CD4-positive, alpha-beta T cell treated with Interferon alpha-2 for 1 hour (primary cell): ENCODE measurements at places on chromosomes 3 and 15.

- DNase-seq: no peak
Observed at GRCh38 chr3:94887065-94887464, 824.2 kb downstream of the NSUN3 start.

- DNase-seq: no peak
Observed at GRCh38 chr3:162933656-162934055, 1437.0 kb downstream of the OTOL1 start.

DNA sequence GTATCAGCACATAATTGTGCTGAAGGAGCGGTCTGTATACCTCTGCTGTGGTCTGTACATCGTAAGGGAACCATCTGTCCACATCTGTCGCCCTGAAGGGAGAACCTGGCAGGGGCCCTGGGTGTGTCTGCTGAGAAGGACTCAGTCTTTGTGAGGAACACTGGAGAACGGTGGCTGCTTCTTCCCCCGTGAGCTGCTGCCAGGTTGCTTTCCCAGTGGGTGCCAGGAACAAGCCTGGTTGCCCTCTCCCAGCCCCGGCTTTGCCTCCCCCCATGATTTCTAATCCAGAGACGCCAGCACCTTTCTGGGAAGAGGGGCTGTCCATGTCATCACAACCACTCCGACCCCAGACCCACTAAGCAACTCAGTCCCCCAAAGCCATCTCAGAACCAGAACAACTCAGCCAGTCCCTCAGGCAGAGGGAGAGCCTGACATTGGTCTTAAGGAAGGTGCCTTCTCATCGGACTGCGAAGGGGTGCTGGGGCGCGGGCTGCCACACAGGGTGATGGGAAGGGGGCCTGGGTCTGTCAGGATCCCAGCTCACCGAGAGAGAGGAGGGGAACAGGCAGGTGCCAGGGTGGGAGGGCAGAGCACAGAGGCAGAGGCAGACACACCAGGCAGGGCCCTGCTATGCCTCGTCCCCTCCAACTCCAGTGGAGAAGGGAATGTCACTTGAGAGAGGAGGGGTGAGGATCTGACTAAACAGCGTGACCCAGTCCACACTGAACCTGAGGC, 8.5 kb downstream of the TNK2 start:
- DNase-seq: no peak

GRCh38 chr3:76582632-76583378, 457.1 kb upstream of the ROBO2 start:
- DNase-seq: no peak

DNA sequence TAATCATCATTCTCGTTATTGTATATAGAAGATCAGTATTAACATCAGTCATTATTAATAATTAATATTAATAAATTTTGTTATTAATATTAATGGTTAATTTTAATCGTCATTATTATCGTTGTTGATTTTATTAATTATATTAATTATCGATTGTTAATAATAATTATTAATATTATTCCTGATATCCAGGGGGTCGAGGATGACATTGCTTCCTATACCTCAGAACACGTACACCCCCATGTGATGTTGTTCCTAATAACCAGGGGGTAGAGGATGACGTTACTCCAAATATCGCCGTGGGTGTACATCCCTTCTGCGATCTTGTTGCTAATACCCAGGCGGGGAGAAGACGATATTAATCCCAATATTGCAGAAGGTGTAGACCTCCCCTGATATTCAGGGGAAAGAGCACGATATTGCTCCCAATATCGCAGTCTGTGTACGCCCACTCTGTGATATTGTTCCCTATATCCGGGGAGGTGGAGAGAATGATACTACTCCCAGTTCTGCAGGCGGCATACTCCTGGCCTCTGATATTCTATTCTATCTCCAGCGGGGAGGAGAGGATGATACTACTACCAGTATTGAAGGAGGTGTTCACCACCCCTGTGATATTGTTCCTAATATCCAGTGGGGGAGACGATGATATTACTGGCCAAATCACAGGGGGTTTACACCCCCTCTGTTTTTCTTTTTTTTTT, 22.3 kb upstream of the BMF start:
- DNase-seq: no peak

GRCh38 chr3:181771120-181771519, 59.4 kb downstream of the SOX2 start:
- DNase-seq: no peak

GRCh38 chr15:77455696-77456321, 35.1 kb downstream of the HMG20A start:
- no peak for DNase-seq

GRCh38 chr15:45201869-45202268, 14.1 kb upstream of the SHF start:
- DNase-seq: no peak

DNA sequence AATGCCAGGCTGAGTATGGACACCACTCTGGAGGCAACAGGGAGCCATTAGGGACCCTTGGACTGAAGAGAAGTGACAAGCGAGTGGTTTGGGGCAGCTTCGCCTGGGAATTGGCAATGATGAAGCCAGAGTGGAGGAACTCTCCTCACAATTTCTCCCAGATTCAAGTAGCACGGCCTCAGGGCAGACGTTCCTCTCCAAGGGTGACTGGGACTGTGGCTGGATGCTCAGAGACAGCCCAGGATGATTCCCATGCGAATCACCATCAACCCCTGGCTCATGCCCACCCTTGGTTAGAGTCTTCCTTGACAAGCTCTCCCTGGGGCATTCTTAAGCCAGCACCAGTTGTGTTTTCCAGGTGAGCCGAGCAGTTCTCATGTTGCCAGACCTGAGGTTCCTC, 16.3 kb upstream of the DOCK3 start:
- no peak for DNase-seq

DNA sequence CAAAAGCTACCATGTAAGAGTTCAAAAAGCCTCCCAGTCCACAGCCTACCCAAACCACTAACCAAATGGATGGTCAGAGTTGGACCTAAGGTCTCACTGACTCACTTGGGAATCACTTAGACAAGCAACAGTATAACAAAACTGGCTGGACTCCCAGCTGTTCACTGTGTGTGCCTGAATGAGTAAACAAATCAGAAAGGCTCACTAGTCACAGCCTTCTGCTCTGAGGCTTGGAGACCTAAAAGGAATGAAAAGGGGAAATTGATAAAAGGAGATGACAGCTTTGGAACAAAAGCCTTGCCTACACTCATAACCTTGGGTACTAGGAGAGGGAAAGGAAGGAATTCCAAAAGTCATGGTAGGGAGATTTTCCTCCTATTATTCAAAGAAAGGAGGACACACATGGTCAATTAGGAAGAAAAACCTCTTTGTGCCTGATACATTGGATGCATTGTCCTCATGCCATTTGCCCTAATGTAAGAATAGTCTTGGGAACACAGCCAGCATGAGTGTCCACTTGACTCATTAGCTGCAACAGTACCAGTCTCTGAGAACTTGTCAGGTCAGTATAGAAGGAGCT, 92.3 kb downstream of the FRMD5 start:
- no peak for DNase-seq

GRCh38 chr3:142273501-142273900, 48.1 kb upstream of the GK5 start:
- no peak for DNase-seq

GRCh38 chr15:47294765-47295259, 422.5 kb upstream of the SEMA6D start:
- DNase-seq: no peak

DNA sequence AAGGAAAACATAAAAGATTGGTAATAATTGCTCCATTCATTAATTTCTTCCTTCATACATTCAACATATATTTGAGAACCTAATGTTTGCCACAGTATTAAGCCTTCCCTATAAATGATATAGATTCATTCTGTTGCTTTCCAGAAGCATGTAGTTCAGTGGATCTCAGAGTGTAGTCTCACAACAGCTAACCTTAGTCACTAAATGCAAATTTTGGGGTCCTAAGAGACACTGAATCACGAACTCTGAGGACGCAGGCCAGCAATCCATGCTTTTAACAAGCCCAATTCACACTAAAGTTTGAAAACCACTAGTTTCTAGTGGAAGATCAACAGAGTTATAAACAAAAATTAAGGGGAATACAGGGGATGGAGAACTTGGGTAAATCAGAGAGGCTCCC, 7.2 kb upstream of the AQR start:
- no peak for DNase-seq

DNA sequence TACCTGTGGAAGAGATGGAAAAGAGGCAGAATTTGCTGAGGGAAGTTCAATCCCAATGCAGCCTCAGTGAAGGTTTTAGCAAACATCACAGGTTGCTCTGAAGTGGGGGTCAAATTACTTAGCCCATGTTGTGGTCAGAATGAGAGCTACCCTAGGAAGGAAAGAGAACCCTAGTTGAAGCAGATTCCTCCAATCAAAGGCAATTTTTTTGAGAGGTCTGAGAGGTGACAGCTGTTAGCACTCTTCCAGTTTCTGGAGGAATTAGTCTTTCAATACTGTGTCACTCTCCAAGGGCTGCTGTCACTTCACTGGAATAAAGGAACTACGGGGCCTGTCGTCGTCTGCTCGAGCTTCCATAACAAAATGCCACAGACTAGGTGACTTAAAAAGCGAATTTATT, 584.2 kb upstream of the DPPA4 start:
- no peak for DNase-seq
